ENCODE measurements at places on chromosomes 5 and 9.

DNA sequence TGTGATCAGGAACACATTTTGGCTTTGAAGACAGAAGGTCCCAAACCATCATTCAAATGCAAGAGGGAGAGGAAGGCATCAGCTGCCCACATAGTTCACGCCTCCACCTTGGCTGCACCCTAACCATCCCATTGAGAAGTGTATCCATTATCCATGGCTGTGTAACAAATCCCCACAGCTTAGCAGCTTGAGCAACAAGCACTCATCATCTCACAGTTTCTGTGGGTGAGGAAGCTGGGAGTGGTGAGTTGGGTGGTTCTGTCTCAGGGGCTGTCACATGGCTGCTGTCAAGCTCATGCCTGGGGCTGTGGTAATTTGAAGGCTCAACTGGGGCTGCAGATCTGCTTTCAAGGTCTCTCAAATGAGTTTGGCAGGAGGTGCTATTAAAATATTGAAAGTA lies 23.0 kb upstream of the CEP72 start:
- no peak for DNase-seq

GRCh38 chr5:74673011-74673790 lies 11.8 kb upstream of the HEXB start:
- DNase-seq: no peak

DNA sequence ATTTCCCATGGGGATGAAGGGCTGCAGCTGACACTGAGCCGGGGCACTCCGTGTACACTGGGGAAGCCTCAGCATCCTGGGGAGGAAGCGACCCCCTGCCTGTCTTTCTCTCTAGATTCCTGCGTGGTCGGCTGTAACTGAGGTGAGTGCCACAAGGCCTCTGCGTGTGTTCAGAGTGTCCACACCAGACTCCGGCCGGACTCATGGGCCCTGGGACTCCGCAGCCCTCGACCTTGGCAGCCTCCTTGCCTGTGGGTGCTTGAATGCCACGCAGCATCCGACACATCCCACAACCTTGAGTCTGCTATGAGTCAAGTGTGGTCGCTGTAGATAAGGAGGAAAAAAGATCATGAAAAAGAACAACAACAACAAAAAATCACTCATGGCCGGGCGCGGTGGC lies 23.4 kb downstream of the PAEP start:
- no peak for DNase-seq

DNA sequence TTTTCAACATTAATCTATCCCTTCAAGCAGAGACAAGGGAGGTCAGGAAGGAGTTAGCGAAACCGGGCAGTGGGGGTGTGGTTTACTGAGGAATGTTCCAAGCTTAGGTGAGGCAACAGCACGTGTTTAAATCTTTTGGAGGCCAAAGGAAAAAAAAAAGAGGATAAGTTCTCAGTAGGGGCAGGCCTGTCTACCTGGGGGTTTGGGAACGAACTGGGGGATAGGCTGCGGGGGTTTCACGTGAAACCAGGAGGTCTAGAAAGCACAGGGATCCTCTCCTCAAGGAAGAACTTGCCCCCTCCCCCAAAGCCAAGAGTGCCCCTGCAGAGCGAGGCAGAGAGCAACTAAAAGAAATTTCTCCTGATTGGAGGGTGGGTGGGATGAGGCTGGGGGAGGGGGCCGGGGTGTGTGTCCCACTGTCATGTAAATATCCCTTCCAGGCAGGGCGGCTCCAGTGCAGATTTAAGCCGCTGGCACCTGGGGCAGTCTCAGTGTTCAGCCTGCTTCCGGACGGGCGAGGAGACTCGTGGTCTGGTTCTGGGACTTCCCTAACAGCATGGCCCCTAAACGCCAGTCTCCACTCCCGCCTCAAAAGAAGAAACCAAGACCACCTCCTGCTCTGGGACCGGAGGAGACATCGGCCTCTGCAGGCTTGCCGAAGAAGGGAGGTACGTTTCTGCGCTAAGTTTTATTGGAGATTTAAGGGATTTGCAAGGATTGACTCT lies 5.5 kb upstream of the SET start:
- DNase-seq: no peak

- no peak for DNase-seq
Observed at GRCh38 chr9:113293285-113293878, 9.8 kb downstream of the RNF183 start.

DNA sequence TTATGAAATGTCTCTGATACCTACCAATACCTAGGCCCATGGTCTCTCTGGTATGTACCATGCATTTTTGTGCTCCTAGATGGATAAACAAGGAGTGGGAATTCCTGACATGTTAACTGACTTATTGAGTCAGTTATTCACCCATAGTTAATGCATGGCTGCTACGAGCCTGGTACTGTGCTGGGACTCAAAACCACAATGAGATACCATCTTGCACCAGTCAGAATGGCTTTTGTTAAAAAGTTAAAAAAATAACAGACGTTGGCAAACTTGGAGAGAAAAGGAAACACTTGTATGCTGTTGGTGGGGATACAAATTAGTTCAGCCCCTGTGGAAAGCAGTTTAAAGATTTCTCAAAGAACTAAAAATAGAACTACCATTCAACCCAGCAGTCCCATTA lies 293.8 kb downstream of the OSTF1 start:
- DNase-seq: no peak

DNA sequence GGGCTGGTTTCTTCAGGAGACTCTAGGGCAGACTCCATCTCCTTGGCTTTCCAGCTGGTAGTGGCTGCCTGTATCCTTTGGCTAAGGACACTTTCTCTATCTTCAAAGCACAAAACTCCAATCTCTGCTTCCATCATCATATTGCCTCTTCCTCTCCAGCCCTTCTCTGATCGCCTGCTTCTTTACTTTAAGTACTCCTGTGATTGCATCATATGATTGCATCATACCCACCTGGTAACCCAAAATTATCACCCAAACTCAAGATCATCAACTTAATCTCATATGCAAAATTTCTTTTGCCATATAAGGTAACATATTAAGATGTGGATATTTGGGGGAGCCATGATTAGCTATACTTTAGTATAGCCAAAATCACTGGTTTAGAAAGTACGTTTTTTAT lies 1092.6 kb upstream of the CDH6 start:
- no peak for DNase-seq

GRCh38 chr5:157571357-157571827 lies 4.2 kb downstream of the ADAM19 start:
- DNase-seq: no peak

DNA sequence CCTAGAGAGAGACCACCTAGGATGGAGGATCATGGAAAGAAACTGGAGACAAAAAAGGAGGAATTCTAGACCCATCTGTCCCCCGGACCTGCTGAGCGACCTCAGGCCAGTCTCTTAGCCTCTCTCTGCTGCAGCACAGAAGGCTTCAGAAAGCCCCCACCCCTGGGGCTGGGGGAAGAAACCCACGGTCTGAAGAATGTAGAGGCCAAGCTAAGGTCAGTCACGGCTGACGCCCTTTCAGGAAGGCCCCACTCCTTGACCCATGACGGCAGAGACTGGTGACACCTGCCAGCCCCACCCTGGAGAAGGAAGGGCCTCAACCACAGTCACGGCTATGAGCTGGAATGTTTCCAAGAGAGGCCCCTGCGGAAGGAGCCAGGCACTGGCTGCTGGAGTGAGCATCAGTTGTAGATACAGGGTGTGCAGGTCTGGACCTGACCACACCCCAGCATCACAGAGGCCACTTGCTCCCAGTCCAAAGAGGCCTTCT lies 120.5 kb upstream of the BOD1 start:
- DNase-seq: peak; percentile 31

GRCh38 chr5:92492908-92493307 lies 1088.1 kb downstream of the NR2F1-AS1 start:
- no peak for DNase-seq

GRCh38 chr9:128124873-128125579 lies 2.5 kb downstream of the PTGES2 start:
- DNase-seq: no peak

GRCh38 chr9:127979333-127980059 lies 1.3 kb downstream of the EEIG1 start:
- no peak for DNase-seq

DNA sequence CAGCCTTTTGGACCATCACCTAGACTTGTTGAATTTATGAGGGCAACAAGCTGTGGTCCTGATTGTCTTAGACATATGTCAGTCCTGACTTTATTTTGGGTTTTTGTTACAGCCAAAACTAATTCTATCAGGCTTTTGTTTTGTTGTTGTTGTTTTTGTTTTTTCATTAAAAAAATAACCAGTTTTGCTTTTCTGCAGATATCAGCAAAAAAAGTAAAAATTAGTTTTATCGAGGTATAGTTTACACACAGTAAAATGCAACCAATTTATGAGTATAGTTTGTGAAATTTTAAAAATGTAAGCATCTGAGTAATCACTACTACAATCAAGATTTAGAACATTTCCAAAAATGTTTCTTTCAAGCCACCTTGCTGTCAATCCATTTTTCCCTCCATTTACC lies 48.9 kb downstream of the WDR70 start:
- DNase-seq: no peak

DNA sequence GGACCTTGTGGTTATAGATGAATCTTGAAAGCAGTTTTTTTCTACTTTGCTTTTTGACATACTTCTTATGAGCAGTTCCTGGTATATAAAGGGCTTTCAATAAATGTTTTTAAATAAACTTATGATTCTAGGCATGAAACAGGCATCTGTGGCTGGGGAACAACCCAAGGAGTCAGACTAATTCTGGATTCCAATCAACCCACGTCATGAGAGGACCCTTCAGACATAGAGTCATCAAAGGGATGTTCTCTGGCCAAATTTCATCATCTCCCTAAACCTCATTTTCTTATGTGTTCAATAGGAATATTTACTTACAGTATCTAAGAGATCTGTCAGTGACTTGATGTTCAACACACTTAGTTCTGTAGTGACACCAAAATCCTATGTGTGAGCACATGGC lies 243.8 kb upstream of the ZNF462 start:
- no peak for DNase-seq

DNA sequence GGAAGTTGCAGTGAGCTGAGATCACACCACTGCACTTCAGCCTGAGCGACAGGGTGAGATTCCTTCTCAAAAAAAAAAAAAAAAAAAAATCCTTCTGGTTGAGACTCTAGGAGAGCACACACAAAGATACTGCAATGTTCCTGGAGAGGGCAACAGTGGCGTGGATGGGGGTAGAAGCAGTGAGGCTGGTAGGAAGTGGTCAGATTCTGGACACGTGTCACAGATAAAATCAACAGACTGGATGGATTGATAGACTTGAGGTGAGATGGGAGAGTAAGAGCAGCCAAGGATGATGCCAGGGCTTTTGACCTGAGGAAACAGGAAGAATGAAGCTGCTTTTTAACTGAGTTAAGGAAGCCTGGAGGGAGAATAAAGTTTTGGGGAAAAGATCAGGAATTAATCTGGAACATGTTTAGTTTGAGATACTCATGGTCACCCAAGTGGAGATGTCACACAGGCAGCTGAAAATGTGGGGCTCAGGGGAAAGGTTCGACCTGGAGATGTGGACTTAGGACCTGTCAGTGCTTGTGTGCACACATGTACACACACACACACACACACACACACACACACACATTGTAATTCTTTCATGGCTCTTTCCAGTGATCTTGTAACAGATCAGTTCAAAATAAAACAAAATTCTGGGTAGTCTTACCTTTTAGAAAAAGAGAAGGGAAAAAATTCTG lies 88.1 kb downstream of the FANCC start:
- no peak for DNase-seq

GRCh38 chr5:135505973-135506372 lies 29.8 kb downstream of the NEUROG1 start:
- DNase-seq: no peak

DNA sequence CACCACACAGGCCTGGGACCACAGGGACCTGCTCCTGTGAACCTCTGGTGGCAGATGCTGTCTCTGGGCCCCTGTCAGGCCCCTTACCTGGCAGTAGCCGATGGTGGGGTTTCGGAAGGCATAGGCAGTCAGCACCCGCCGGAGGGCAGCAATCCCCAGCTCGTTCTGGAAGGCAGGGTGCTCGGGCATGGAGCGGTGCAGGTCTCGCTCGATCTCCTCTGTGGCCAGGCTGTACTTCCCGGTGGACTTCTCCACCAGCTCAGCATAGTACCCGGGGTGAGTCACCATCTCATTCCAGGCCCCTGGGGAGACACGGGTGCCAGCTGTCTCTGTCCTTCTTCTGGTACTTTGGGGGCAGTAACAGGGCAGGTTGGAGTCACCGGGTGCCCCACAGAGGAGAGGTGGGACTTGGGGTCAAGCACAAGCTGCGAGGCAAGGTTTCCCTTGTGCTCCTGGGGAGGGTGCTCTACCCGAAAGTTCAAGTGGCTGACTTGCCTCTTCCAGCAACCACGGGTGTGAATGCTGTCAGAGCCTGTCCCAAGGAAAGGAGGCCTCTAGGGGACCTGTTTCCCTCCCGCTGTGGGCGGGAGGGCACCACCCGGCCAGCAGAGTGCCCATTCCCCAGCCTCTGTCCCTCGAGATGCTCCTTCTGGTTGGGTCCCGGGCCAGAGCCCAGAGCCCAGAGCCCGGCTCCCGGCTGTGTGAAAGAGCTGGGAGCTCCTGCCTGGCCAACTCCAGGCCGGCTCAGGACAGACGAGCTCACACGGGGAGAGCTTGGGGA lies 19.8 kb upstream of the MRNIP start:
- no peak for DNase-seq

GRCh38 chr9:114176624-114177291 lies 21.4 kb downstream of the COL27A1 start:
- DNase-seq: no peak

DNA sequence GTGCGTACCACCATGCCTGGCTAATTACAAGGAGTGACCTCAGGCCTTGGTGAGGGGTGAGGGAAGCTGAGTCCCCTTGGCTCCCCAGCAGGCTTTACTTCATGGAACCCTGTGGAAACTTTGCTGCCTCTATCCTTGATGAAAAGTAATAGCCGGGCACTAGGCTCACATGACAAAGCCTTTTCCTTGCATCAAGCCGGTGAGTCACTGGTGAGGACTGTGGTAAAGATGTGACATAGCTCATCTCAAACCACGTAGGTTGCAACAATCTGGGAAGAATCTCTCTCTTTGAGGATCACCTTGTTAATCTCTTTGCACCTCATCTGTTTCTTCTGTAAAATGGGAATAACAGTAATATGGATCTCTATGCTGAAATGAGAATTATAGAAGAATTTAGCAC lies 116.3 kb upstream of the SLC25A48 start:
- DNase-seq: no peak

GRCh38 chr5:171115519-171115918 lies 193.5 kb upstream of the TLX3 start:
- DNase-seq: no peak

- no peak for DNase-seq
Observed at GRCh38 chr9:2384741-2385140, 236.8 kb upstream of the VLDLR start.

DNA sequence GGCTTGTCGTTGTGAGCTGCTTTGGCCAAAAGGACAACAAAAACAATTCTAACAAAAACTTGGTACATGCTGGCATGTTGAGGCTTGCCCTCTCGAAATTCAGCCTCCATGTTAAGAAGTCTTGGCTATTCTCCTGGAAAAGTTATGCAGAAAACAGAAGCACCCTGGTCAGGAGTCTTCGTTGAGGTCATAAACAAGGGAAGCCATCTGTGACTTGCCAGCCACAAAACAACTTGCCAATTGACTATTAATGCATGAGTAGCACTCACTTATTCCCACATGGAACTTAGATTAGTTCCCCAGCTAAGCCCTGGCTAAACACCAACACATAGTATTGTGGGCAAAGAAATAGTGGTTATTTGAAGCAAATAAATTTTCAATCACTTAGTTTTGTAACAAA lies 521.0 kb upstream of the CHD1 start:
- peak; percentile 85 for DNase-seq
